ENCODE measurements at places on chromosomes 12 and 14.

GRCh38 chr14:56284641-56285040 lies 166.4 kb downstream of the PELI2 start:
- DNase-seq = no peak

DNA sequence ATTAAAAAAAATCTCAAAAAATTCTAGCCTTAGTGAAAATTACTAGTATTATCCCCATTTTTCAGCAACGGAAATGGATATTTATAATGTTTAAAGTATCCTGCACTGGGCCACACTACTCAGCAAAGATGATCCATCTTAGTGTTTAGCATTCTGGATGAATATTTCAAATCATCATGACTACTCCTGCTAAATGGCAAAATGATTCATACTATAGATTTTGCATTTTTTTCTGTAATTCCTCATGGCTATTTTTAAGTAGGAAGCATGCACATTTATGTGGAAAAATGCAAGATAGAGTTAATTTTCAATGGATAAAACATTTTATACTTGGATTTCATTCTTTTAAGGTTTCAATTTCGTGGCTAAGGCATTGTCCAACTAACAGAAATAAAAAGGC lies 59.6 kb downstream of the LRFN5 start:
- no peak for DNase-seq

GRCh38 chr12:75977952-75978671 lies 53.5 kb downstream of the PHLDA1 start:
- DNase-seq = peak; percentile 59

DNA sequence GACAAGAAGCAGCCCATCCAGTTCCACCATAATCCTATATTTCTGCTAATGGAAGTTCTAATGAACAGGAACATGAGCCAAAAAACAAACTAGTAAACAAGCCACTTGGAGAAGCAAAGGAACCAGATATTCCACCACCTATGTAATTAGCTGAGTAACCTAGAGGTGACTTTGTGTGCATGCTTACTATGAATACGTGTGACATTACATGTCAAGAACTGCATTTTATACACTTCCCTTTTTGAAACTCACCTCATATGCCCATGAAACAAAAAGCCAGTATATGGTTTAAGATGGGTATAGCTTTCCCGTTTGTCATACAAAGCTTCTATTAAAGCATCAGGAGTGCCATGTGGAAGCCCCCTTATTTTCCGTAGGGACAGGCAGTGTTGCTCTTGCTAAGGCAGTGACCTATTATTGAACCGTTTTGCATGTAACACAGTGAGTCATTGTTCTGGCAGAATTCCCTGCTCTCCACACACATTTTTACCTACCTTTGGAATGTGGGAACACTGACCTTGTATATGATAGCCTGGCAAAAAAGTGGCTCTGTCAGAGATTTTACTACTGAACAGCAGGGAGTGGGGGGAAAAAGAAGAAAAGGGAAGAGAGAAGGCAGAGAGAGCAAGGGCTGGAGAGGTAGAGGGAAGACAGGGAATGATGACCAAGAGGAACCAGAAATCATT lies 34.8 kb upstream of the FRMD6 start:
- no peak for DNase-seq

DNA sequence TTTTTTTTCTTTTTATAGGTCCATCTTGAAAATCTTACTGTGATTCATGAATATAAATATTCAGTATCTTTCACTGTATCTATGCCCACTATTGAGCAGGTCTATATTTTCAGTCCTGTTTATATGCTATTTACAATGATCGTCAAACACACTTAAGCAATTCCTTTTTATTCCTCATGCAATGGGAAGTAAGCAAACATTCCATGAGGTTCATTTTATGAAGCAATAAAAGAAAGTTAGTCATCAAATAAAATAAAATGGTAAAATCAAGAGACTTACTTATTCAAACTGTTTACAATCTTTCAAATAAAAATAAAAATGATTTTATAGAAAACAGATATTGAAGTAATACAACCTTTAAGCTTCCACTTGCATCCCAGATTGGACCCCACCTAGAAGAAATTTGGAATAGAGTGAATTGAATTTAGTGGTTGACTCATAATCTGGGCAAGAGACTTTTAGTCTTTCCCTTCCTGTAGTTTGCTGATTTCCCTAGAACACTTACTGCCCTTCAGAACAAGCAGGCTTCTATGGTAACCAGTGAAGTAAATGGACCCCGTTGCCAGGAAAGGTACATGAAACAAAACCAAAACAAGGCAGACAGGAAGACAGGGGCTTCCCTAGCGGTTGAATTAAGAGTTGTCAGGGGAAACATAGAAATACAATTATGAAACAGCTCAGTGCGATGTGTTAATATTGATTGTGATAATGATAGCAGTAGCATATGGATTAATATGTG lies 241.0 kb upstream of the ATP2B1 start:
- peak; percentile 35 for DNase-seq

DNA sequence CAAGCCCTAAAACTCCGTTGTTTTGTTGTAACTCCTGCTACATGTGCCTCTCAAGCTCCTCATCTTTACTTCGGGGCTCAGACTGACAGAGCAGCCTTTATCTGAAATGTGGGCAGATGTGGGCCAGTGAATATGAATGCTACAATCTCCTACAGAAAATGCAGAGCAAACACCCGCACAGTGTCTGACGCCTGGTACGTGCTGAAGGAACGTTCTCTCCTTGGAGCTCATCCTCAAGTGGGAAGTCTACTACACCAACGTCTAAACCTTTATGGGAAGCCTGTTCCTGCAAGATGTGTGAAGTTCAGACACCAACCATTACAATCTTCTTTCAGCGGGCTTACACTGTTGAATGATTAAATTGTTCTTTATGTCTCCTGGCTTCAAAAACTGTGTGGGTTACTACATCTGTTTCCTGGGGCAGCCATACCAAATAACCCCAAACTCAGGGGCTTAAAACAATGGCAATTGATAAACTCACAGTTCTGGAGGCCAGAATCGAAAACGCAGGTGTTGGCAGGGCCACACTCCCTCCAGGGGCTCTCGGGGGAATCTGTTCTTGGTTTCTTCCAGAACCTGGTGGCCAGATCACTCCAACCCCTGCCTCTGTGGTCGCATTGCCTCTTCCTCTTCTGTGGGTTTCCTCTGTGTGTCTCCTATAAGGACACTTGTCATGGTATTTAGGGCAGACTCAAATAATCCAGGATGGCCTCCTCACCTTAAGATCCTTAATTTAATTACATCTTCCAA lies 179.7 kb upstream of the PLXNC1 start:
- DNase-seq = no peak

GRCh38 chr12:79406993-79407392 lies 283.8 kb downstream of the PAWR start:
- DNase-seq = no peak

GRCh38 chr12:6724409-6724797 lies 557 bp downstream of the COPS7A start:
- DNase-seq = no peak

DNA sequence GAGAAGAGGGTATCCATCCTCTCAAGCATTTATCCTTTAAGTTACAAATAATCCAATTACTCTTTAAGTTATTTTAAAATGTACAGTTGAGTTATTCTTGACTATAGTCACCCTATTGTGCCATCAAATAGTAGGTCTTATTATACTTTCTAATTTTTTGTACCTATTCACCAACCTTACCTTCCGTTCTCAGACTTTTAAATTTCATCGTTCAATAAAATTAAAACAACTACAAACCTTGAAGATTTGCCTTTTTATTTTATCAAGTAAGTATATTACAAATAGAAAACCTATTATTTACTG lies 972 bp upstream of the DCTN2 start:
- DNase-seq = no peak

- no peak for DNase-seq
Measured at GRCh38 chr12:28032811-28033537, 60.4 kb upstream of the PTHLH start.
